Stimulated activated CD8-positive, alpha-beta memory T cell treated with anti-CD3 and anti-CD28 coated beads, Interleukin-15, amount 100 ng/mL, for 48 hours (primary cell): ENCODE measurements at places on chromosomes 3 and 15.

- DNase-seq, result no peak
Measured at GRCh38 chr3:8784676-8785435, 15.4 kb upstream of the OXTR start.

- DNase-seq, result no peak
Measured at GRCh38 chr3:187105700-187106099, 33.6 kb downstream of the RPL39L start.

GRCh38 chr3:138271189-138271794, 58.4 kb downstream of the NME9 start:
- DNase-seq, result no peak

- no peak for DNase-seq
Measured at GRCh38 chr15:91795235-91795634, 58.3 kb upstream of the SLCO3A1 start.

DNA sequence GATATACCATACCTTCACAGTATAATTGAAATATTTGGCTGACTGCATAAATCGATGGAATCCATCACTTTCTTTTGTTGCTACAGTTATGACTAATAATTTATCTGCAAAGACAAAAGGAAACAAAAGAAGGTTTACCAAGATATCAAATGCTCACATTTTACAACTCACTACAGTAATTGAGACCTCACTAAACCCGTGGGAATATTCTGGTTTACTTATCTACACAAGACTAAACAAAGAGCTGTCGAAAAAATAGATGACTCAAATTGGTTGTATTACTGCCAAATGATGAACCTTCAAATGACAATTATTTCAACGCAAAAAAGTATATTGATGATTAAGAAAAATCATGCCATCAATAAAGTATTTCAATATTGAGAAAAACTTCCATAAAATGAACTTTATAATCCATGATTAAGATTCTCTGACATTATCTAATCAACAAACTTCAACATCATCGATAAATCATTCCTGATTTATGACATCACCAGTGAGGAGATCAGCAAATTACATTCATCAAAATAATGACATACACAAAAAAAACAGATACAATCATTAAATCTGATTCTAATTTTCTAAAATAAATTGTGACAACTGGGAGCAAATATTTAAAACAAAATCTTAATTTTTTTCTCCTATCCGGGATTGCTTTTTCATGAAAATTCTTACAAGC, 36.7 kb downstream of the PLOD2 start:
- DNase-seq, result no peak

DNA sequence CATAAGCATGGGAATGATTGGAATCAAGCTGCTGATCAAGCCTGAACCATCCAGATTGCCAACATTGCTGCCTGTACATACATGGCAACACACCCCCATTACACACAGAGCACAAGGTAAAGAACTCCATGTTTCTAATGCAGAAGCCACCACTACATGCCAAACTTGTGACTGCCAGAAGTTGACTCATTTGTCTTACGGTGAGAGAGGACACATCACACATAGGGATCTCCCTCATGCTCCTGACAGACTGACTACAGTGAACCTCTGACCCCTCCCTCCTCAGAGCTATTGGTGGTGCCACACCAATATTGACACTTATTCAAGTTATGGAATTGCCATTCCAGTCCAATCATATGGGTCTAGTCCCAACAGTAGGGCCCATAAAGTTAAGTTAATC, 42.3 kb downstream of the EFHB start:
- no peak for DNase-seq

DNA sequence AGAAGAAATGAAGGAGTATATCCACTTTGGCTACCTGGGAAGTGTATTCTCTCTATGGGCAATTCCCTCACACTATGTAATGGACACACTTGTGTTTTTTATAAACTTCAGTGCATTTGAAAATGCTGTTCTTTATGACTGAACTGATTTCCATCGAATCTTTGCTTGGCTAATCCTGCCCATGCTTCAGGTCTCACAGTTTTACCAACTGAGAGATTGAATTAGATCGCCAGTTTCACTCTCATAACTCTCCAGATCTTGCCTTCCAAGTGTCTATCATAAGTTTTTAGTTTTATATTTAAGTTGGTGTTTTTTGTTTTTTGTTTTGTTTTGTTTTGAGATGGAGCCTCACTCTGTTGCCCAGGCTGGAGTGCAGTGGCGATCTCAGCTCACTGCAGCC, 73.5 kb upstream of the MBNL1 start:
- no peak for DNase-seq

DNA sequence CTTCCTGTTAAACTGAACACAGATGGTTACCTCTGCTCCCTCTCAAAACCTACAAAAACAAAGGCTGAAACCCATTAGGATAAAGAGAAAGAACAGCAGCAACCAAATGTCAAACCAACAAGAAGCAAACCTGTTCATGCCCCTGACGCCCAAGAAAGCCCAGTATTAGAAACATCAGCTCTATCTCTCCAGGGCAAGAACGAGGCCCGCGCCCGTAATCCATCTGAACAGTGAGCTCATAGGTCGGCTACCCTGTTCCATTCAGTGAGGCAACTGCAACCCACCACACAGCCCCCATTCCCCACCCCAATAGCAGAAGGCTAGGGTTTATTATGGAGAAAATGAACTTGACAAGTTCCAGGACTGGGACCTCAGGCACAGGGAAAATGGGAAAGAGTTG, 10.0 kb downstream of the LSG1 start:
- DNase-seq, result no peak

DNA sequence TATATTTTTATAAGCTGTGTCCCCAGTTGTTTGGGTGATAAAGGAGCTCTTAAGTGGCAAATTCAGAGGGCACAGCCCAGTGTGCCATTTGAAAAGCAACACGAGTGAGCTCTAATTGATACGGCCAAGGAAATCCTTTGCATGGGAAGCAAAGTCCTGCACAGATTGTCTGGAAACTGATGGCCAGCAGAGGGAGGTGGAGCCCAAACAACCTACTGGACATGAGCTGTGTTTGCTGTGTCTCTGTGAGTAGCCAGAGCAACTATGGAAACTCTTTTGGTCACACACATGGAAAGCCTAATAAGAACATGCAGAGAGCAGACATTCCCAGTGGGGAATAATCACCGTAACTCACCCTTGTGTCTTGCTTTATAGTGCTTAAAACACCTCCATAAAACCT, 24.4 kb downstream of the ONECUT1 start:
- no peak for DNase-seq

DNA sequence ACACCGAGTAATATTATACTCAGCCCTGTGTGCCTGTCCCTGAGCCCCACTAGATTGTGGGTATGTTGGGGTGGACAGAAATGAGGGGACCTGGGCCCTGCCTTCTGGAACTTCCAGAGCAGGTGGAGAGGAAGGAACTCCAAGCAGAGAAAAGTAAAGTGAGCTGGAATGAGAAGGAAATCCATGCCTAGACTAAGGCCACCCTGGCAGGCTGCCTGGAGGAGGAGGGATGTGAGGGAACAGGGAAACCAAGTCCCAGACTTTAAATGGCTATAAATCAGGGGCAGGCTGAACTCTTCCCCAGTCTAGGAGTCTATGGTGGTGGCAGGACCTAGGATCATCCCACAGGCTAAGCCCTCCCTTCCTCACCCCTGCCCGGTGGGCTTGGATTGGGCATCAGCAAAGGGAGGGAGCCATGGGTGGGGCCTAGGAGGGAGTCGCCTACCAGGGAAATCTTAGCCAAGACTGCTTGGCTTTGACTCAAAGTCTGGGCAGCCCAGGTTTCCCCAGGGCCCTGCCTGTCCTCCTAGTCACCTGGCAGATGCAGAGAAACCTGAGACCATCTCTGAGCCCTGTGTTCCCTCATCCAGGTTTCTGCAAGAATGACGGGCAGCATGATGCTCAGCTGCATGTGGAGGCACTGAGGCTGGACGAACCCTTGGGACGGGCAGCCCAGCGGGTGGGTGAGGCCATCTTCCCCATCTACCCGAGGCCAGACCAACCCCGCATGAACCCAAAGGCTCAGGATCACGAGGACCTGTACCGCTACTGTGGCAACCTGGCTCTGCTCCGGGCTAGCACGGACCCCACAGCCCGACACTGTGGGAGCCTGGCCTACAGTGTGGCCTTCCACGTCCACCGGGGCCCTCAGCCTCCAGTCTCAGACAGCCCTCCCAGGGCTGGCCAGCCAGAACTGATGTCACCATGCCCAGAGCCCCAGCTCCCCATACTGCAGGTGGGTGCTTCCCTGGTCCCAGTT, 15.6 kb upstream of the STRA6 start:
- DNase-seq, result no peak

DNA sequence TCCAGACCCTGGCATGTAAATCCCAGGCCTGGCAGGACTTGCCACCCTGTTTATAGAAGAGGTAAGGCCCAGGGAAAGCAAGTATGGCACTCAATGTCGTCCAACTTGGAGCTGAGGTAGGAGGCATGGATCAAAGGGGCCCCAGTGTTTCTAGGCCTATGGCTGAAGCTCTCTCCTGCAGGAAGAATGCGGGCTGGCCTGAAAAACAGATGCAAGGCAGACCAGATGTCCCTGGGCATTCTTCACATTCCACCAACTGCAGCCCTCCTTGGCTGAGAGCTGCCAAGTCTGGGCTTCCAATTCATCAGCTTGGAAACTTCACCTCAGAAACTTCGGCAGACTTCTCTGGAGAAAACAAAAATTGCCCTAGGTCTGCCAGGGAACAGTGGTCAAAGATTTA, 22.2 kb downstream of the MESD start:
- no peak for DNase-seq

GRCh38 chr3:70774641-70775040, 462.2 kb upstream of the MDFIC2 start:
- DNase-seq, result no peak

DNA sequence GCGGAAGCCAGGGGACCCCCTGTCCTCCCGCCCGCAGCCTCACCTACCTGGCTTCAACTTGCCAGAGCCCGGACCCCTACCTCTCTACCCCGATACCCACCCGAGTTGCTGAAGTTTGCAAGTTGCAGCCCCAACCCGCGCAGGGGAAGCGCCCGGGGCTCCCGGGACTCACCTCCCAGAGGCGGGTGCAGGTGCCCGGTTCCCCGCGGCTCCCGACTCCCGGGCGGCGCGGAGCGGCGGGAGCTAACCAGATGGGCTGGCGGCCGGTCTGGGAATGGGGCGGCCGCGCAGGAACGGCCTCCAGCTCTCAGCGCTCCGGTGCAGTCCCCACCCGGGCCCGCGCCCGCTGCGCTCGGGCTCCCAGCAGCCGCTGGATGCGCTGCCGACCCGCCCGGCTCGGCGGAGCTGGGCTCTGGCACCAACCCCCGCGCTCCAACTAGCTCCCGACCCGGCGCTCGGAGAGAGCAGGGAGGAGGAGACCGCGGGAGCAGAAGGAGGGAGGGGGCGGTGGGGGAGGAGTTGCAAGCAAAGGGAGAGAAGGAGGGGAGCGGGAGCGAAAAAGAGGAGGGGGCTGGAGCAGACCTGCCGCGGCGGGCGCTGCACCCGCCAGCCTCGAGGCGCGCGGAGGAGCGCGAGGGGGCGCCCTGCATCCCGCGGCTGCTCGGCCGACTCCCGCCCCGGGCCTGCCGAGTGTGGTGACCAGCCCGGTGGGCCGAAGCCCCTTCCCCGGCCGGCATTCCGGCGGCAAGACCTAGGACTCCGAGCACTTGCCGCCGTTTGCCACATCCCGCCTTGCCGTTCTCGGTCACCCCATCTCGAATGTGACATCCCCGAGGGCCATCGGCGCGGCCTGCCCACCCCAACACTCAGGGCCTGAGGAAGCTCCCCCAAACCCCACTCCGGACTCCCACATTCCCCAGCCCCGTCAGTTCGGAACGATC, at the start of gene SEMA5B:
Gene SEMA5B, minus strand, starts transcription at position 472 of the 941 bp plus-strand sequence. CDS start 66,500 bp downstream, outside the sequence.
- DNase-seq, result no peak

DNA sequence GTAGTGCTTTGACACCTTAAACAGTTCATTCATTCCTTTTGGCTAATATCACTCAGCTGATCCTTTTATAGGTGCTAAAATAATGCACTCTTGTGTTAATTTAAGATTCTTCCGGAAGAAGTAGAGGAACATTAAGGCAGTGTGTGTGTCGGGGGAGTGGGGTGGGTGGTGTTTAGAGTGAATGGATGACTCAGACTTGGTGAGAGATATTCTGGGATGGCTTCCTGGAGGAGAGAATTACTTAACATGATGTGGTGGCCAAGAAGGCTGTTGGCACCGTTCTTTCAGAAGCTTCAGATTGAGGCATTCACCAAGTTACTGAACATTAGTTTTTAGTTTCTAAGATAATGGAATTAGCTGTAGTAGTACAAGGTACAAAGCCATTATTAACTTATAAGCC, 125.6 kb upstream of the ROPN1 start:
- no peak for DNase-seq

DNA sequence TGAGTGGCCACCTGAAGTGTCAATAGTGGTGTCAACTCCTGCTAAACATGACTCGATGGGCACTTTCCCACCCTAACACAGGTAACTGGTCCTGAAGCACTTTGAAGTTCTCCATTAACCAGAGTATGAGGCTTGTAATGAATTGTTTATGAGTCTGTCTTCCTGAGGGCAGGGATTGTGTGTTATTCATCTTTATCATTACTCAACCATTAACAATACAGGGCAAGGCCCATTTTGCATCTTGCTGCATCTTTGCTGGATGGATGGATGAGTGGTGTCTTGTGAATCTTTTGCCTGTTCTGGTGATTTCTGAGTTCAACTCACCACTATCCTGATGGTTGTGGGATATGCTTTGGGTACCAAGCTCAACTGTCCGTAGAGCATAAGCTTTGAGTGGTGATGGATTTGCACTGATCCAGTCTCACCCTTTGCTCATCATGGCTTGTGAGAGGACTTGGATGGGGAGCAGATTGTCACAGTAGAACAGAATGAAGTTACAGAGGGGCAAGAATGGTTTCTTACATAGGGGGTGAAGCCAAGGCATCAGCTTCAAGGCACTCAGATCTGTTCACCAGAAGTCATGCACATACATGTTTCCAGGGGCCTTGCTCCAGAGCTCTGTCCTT, 22.3 kb upstream of the EPB42 start:
- DNase-seq, result no peak

GRCh38 chr3:122079524-122080206, 24.5 kb downstream of the CD86 start:
- DNase-seq, result no peak

DNA sequence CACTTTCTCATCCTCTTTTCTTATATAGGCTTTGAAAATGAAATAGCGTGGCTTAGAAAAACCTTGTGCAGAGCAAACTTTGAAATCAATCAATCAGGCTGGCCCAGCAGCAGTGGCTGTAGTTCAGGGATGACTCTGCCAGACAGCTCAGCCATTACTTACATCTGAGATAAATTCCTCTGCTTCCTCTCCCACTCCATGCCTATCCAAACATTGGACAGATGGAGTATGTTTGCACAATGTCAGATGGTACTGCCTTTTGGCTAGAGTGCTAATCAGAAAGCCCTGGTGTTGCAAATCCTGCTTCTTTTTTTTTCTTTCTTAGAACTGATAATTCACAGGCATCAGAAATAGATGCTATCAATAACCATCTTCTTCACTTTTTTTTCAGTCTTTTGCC, 1065.1 kb downstream of the AGBL1 start:
- DNase-seq, result no peak

DNA sequence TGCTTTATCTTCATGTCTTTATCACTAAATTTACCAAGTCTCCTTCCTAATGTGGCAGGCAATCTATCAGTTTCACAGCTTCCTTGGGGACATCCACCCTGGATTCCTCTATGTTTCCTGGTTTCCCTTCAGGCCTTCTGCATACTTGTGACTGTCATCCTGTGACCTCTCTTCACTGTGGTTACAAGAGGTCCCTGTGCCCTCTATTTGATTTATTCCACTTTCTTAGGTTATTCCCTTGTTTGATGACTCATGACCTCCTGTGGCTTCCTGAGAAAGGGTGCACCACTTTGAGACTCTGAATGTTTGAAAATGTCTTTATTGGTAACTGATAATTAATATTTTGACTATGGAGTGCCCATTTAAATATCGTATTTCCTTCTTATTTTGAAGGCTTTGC, 60.5 kb upstream of the KY start:
- no peak for DNase-seq

- no peak for DNase-seq
Measured at GRCh38 chr3:115401851-115402501, 221.3 kb upstream of the GAP43 start.
